ENCODE measurements at places on chromosomes 1 and 21.
A peak's percentile ranks its signal among the peaks of the same experiment; 100 is the strongest.

GRCh38 chr1:12462586-12462985 lies 155.4 kb downstream of the DHRS3 start:
- DNase-seq: no peak

GRCh38 chr1:29368936-29369932 lies 132.9 kb downstream of the PTPRU start:
- DNase-seq: no peak

- no peak for DNase-seq
These were observed at the start of gene CD34 for GRCh38 chr1:207910591-207911354. CD34 (minus strand) TSS chr1:207911125; CDS start chr1:207911080, 45 bp downstream.

- no peak for DNase-seq
These were observed 195.4 kb downstream of the LMX1A start for GRCh38 chr1:165161130-165161529.

GRCh38 chr1:5999711-6000443 lies 7.7 kb upstream of the NPHP4 start:
- DNase-seq: no peak

GRCh38 chr21:36450511-36450910 lies 29.4 kb downstream of the CLDN14 start:
- DNase-seq: no peak

DNA sequence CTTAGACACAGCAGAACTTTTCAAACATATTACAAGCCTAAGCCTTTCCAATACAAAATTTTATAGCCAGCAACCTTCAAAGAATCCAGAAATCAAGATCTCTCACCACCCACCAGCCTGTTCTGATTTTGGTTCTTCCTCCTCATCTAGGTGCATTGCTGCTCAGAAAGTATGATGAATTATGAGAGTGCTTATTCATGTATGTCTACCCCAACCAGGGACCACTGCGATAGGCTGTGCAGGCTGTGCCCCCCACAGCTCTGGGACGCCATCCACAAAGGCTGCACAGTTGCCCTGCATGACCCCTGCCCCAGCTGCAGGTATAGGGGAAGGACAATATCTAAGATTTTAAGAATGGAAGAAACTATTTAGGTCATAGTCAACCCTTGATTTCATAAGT lies 55.4 kb downstream of the WDR64 start:
- no peak for DNase-seq

GRCh38 chr1:42417166-42417565 lies 36.6 kb downstream of the RIMKLA start:
- DNase-seq: no peak

DNA sequence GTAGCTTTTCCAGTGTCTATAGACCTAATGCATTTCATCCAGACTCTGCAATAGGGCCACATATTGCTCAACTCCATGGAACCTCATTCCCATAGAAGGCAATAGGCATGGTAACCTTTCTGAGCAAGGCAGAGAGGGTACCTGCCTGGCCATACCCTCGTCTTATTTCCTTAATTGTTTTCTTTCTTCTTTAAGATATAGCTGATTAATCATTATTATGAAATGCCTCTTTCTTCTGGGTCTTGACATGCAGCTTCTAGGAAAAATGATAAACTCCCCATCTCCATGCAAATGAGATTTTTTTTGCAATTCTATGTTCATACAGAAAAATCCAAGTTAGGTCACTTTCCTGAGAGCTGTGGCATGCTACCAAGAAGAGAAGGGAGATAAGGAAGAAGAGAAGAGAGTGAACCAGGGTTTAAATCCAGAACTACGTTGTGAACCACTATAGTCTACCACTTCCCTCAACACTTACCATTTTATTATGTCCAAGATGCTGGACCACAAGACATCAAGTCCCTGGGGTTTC lies 33.0 kb upstream of the IL20 start:
- DNase-seq: no peak

DNA sequence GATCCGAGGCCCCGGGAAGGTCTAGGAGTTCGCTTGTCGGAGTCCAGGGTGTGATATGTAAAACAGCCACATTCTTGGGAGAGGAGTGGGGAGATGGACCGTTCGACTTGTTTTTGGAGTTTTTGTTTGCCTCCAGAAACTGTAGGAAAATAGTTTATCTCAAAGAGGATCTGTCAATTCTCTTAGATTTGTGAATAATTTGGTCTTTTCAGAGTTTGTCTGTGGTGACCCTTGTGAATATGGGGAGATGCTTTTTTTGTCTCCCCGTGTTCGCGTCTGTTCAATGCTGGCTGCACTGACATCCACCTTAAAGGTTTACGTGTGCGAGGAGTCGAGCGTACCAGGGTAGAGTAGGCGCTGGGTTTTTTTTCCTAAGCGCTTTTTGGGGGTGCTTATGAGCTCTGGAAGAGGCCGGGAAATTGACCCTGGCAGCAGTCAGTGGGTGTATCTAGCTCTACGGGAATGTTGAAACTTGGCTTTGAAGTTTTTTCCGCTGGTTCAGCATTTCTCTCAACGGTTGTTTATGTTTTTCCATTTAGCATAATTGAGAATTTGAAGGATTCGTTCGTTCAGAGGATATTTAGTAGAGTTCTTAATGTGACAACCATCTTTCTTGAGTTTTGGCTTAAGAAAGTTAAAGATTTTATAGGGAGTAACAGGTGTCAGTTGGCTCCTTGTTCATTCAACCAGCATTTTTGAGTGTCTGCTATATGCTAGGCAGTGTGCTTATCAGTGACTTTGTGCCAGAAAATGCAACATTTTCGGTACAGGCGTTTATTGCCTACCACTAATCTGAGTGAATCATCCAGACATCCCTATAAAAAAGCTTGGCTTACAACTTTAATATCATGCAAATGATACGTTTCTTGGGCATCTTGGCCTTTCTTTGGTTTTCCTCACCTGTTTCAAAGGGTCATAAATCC lies 1.2 kb downstream of the SZRD1 start:
- DNase-seq: no peak

GRCh38 chr1:209207701-209208286 lies 375.7 kb upstream of the CAMK1G start:
- no peak for DNase-seq

DNA sequence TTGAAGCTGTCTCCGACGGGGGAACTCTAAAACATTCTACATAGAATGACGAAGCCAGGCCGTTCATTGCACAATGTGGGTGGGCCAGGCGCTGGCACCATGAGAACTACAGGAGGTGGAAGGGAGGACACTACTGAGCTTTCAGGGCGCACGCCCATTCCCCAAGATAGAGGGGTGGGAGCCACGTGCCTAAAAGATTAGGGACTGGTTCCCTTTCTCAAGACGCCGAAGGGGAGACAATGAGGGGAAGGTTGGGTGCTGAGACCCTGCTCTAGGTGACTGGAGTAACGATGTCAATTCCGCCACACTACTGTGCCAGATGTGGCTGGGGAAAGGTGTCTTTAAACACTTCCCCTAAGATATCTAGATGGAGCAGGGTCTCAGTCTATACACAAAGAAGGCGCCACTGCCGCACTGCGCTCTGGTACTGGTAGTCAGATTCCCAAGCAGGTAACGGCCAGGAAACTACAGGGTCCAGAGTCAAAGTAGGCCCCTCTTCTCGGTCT lies 782 bp downstream of the CSDE1 start:
- DNase-seq: no peak

DNA sequence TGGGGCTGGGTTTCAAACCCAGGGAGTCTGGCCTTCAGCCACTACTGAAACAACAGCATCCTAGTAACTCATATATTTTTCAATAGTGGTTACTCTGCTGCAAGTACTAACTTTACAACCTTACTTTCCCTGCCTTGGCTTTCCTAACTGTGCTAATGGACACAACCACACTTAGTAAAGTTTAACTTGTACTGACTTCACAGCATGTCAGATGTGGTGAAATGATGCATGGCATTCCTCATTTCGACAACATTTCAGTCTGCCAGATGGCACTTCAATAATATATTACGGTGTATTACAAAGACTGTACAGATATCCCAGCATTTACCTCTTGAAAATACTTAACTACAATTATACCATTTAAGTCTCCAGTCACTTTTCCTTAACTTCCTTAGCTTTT lies 27.8 kb downstream of the LRRC7 start:
- no peak for DNase-seq

GRCh38 chr1:31957701-31958674 lies 19.8 kb upstream of the PTP4A2 start:
- DNase-seq: peak; percentile 39

- no peak for DNase-seq
These were observed 10.2 kb downstream of the PSEN2 start for GRCh38 chr1:226880372-226881287.

Measured in stimulated activated CD8-positive, alpha-beta memory T cell treated with anti-CD3 and anti-CD28 coated beads, Interleukin-15, amount 100 ng/mL, for 4 hours (primary cell).